ENCODE measurements at places on chromosomes 11 and 22.

GRCh38 chr22:38987171-38987895 lies 5.2 kb downstream of the APOBEC3B start:
- no peak for DNase-seq

DNA sequence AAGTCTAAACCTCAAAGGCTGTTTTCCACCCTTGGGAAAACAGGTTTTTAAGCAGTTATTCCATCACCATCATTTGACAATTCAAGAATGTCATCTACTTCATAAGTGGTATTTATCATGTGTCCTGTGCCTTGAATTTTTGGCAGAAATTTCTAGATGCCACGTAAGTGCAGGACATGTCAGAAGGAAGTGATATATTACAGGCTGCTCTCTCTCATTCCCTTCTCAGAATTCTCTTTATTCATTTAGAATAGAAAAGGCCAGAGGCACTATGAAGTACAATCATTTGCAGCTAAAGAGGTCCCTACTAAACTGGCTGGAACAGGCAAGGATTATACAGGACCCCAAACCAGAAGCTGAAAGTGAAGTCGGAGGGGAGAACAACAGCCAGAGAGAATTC lies 11.9 kb downstream of the RBFOX2 start:
- DNase-seq: no peak

- peak; percentile 44 for DNase-seq
Measured at GRCh38 chr11:64747961-64748665, 4.2 kb upstream of the RASGRP2 start.

DNA sequence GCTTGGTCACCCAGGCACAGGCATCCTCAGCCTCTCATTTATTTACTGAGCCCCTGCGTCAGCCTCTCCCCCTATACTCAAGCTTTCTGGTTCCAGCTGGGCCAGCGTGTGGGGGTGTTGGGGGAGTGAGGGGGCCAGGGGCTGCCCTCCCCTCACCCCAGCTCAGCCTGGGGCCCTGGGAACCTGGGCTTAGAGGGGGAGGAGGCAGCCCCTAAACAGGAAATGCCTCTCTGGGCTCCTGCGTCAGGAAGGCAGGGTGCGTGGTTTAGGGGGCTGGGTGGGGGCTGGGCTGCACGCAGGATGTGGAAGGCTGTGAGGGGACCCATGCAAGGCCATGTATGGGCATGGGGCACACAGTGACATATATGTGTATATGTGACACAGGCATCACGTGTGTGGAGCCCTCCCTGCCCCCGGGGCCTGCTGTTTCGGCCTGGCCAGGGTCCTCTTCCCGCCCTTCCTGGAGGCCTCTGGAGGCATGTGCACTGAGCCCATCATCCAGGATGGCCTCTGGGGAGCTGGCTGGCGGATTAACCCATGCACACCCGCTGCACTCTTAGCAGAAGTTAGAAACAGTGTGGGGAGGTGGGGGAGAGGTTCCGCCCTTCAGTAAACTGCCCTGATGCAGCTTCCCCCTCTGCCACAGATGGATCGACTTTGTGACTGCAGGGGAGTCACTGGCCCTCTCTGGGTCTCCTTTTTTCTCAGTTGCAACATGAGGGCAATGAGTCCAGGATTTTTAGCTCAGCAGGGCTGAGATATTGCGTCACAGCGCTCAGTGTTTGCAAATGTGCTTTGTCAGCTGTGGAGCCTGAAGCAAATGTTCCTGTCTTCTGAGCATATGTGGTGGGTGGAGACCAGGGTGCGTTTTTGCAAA lies 1.1 kb upstream of the CD248 start:
- no peak for DNase-seq

DNA sequence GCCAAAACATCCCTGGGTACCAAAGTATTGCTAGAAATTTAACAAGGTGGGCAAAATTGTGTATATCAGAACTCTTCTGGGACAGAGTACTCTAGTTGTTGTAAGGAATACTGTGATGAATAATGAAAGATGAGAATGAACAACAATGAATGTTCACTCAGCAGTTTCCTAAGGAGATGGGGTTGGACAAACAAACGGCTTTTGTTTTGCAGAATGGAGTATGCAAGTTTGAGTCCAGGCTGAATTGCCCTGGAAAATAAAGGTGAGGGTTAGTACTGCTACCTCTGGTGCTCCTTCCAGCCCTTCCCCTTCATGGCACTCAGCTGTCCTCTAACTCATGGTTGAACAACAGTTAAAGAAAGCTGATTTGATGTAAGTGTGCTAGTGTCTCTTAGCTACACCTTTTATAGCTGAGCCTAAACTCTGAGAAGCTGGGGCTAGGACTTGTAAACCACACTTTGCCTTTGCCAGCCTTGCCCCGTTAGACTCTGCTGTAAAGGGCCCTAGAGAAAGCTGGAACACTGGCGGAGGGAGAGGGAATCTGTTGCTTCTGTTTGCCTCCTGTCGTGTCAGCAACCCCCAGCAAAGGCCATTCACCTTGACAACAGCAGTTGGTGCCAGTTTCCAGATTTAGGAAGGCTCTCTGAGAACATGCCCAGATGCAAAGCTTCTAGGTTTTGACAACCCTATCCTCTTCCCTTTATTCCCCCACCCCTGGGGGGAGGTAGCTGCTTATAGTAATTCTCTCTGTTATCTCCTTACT lies 41.2 kb upstream of the POLD3 start:
- DNase-seq: no peak

DNA sequence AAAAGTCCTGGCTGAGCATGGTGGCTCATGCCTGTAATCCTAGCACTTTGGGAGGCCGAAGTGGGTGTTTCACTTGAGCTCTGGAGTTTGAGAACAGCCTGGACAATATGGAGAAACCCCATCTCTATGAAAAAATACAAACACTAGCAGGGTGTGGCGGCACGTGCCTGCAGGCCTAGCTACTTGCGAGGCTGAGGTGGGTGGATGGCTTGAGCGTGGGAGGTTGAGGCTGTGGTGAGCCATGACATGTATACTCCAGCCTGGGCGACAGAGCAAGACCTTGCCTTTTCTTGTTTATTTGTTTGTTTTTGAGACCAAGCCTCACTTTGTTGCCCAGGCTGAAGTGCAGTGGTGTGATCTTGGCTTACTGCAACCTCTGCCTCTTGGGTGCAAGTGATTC lies 8.1 kb upstream of the CRY2 start:
- no peak for DNase-seq

- DNase-seq: no peak
Measured at GRCh38 chr11:103812680-103813079, 223.8 kb upstream of the DDI1 start.

- no peak for DNase-seq
Measured at GRCh38 chr22:41540365-41540764, 3.9 kb downstream of the POLR3H start.

DNA sequence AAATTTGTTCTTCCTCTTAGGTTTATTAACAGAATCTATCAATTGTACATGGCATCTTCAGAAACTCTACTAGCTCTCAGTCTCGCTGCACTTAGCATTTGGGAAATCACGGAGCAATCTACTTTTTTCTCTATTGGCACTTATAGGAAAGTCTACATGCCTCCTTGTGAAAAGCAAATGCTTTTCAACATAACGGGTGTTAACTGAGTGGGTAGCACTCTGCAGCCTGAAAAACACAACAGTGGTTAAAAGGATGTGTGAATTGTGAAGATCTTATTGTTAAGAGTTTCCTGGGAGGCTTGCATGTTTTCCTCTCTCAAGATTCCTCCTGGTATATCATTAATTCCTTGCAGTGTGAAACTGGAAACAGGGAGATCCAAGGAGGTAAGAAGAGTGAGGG lies 204.2 kb upstream of the SESN3 start:
- no peak for DNase-seq

DNA sequence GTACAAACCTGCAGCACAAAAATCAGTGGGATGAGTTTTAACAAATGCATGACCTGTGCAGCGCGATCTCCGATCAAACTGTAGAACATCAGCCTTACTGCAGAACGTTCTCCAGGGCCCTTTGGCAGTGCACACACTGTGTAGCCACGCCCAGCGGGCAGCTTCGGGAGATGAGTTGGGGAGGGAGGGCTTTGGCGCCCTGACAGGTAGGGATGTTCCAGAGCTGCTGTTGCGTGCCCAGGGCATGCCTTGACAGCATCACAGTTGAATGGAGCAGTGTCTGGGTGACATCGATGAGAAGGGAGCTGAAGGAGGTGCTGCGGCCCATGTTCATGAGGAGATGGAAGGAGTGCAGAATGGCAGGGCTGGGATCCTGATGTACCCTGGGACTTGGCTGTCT lies 80.2 kb downstream of the TBC1D22A start:
- DNase-seq: no peak

DNA sequence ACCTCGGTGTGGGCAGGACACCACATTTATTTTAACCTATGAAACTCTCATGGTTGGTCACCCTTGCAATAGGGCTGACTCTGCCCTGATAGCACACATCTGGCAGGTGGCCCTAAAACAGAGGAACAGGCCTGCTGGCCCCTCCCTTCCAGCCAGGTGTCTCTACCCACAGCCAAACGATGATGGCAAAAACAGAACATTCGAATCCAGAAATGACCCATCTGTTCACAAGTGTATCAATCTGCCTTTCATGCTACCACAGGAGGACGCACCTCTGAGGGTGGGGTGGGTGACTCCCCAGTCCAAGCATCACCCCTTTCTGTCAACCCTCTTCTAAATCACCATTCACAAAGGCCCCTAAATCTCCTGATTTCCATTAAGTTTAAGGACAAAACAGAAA lies 118.1 kb downstream of the ETS1 start:
- DNase-seq: no peak

- no peak for DNase-seq
Measured at GRCh38 chr11:16070573-16070972, 285.8 kb downstream of the SOX6 start.

GRCh38 chr22:32717337-32718240 lies 83.9 kb upstream of the TIMP3 start:
- DNase-seq: no peak

DNA sequence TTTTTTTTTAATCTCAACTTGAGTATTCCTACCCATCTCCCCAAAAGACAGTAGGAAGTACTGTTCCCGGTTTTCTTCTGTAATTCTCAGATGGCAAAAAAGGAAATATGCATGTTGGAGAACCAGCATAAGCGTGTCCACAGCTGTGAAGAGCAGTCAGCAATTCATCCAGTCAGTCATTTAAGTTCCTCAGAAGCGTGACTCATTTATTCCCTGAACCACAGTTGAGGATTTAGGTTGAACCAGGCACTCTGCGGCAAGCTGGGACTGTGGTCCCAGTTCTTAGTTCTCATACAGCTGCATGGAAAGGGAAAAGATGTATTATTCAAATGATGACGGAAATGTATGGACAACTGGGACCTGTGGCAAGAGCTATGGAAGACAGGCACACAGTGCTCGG lies 61.0 kb upstream of the MYO18B start:
- DNase-seq: no peak

- no peak for DNase-seq
Measured at GRCh38 chr11:62236187-62236586, 5.9 kb upstream of the SCGB1D2 start.

DNA sequence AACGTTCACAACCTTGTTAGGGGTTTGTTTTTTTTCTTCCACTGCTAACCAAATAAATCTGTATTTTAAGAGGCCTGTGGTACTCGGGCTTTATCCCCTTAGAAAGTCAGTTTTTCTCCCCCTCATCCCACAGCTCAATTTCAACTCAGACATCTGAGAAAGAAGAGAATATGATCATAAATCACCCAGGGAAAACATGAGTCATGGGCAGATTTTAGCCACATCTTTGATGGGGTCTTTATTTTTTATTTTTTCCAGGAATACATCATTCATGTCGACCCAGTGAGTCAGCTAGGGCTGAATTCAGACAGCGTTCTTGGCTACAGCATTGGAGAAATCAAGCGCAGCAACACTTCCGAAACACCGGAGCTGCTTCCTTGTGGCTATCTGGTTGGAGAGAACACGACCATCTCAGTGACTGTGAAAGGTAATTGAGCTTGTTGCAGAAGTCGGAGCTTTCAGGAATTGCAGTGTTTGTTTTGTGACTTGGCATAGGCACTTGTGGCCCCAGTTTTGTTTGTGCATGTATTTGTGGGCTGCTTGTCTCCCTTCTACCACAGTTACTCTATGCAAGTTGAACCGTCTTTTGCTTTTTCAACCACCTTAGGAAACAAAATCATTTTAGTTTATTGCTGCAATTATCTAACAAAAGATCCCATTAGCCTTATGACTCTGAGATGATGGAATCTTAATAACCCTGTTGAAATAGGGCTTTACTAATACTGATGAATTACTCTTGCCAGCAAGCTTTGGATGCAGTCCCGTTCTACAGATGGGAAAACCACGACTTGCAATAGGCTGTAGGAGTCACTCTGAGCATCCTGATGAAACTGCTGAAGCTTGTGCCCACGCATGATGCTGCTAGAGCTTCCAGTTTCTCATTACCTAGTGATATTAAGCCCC lies 62.7 kb downstream of the DBX1 start:
- DNase-seq: peak; percentile 88

GRCh38 chr11:3138178-3139085 lies 26.7 kb downstream of the OSBPL5 start:
- DNase-seq: no peak

DNA sequence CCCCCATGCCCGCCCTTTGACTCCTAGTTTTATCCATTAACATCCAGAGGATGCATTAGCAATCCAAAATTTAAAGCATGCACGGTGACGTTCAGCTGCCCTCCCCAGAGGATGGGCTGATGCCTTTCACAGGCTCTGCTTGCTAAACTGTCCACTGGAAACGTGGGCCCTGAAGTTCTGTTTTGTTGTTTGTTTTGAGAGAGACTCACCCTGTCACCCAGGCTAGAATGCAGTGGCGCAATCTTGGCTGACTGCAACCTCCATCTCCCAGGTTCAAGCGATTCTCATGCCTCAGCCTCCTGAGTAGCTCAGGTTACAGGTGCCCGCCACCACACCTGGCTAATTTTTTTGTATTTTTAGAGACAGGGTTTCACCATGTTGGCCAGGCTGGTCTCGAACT lies 39.3 kb downstream of the NFRKB start:
- DNase-seq: no peak

GRCh38 chr22:28608546-28608945 lies 71.1 kb downstream of the TTC28 start:
- DNase-seq: no peak

DNA sequence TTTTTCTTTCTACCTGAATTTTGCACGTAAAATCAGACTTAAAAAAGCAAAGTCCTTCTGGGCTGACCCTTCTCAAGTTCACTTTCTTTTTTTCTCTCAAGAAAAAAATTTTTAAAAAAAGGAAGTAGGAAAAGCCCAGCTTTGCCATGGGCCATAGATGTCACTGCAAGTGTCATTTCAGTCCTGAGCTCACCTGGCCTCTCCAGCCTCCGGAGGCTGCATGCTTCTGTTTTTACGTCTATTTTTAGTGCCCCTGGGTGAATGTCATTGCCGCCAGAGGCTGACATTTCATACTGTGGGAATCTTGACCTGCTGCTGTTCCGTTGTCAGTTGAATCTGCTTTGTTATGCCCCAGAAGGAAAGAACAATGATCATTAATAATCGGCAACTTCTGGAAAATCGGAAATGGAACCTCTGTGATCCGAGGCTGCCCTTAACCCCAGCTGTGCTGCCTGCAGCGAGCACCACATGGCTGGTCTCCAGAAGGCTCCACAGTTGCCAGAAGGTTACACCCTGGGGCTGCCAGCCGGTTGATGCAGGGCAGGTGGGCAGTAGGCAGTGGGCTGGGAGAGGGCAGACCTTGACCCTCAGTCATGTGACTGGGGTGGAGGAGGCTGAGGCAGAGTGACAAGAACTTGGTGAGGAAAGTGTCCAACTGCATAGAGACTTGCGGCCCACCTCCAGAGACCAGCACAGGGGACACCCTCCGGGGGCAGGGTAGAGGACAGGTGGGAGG lies 16.7 kb upstream of the MYEOV start:
- DNase-seq: no peak

- DNase-seq: peak; percentile 87
Measured at GRCh38 chr22:20807315-20807752, 33.4 kb downstream of the SERPIND1 start.
